Panc1 (cell line): ENCODE measurements at places on chromosomes 3 and 15. TPM values are rescaled to one million over a fixed set of nuclear protein-coding genes. Genes with fewer than 3 reads are reported as not detected.

The PLA2G4E gene
- not detected for total RNA-seq

- no peak overlapping the region for H3K4me3 ChIP-seq
- H3K27ac ChIP-seq = no peak overlapping the region
- DNase-seq = no peak
- no peaks in the 10 kb centered on the region; the same call in 1 of the 2 replicates for H3K4me1 ChIP-seq
- no peaks in the 10 kb centered on the region for H3K36me3 ChIP-seq
Observed at GRCh38 chr3:184235381-184236032, 6.1 kb downstream of the VWA5B2 start.

DNA sequence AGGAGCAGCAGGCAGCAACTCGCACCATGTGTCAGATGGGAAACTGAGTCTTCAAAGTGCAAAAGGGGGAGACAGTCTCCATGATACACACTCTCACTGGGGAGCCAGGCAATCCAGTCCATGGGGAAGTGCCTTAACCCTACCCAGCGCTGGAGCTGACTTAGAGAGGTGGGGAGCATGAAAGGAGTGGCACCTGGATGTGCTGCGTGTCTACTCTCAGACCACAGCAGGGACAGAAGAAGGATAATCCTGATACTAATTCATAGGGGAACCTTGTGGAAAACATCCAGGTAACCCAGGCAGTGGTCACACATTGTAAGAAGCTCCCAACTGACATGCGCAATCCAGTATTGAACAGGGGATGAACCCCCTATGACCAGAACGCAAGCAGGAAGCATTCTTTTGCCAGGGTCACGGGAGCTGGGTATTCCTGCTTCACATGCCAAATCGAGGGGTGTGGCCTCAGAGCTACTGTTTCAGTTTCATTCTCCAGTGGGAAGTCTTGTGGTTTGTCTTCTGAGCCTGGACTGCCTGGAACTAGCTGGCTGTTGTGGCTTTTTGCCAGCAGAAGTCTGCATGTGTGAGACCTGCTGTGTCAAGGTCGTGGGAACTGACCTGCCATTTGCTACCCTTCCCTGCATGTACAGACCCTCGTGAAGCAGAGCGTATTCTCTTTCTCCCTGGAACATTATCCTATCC is 367.6 kb upstream of the NDN start:
- H3K27me3 ChIP-seq = no peaks in the 10 kb centered on the region
- no peaks in the 10 kb centered on the region for H3K36me3 ChIP-seq
- DNase-seq = no peak
- no peak overlapping the region for H3K4me3 ChIP-seq

GRCh38 chr3:46078712-46079400 is 51.6 kb upstream of the XCR1 start:
- H3K36me3 ChIP-seq = no peaks in the 10 kb centered on the region
- no peak overlapping the region for H3K27ac ChIP-seq
- H3K4me1 ChIP-seq = no peaks in the 10 kb centered on the region

DNA sequence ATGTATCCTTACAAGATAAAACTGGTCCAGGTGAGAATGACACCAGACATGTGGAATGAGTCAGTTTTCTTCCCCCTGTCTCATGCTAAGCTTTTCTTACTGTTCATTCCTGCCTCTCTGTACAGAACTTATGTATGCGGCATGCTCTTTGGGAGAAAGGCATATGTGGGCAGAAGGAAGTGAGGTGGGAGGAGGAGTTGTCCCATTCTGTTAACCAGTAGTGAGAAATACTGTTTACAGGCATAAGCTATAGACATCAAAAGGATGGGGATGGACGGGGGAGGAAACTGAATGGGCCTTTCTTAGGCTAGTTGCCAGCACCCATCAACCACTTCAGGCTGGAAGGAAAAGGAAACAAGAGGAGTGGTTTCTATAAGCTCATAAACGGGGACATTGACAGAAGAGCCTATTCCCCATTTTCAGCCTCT is 143.6 kb upstream of the BHLHE40 start:
- no peak for DNase-seq
- H3K36me3 ChIP-seq = no peaks in the 10 kb centered on the region
- H3K27ac ChIP-seq = no peak overlapping the region
- no peaks in the 10 kb centered on the region for H3K27me3 ChIP-seq
- no peak overlapping the region for H3K4me3 ChIP-seq
- 0 out of 2 replicates have a peak, but pooled peaks cover 3% of the 10 kb centered on the region for H3K4me1 ChIP-seq

DNA sequence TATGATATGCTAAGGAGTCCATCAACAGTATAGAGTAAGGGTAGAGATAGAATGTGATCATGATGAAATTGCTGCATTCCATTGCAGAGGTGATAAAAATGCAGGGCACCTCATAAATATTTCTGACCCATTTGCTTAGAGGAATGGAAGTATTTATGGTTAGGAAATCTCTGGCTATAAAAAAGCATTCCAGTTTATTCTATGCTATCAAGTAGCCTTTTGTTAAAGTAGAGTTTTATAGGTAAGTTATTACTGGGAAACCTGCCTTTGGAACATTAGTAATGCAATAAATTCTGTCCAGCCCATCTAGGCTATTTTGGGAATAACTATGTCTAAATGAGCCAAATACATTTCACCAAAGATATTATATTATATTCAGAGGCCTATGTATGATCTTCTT is 19.8 kb upstream of the STRIT1 start:
- no peak for DNase-seq
- no peaks in the 10 kb centered on the region for H3K36me3 ChIP-seq
- no peak overlapping the region for H3K4me3 ChIP-seq
- no peak overlapping the region; the same call in 1 of the 2 replicates for H3K27ac ChIP-seq
- H3K4me1 ChIP-seq = no peaks in the 10 kb centered on the region
- no peaks in the 10 kb centered on the region for H3K27me3 ChIP-seq

GRCh38 chr3:50628601-50629000 is 11.7 kb downstream of the MAPKAPK3 start:
- H3K4me3 ChIP-seq = no peak overlapping the region
- H3K27ac ChIP-seq = no peak overlapping the region
- no peaks in the 10 kb centered on the region for H3K27me3 ChIP-seq
- no peaks in the 10 kb centered on the region for H3K36me3 ChIP-seq

The POTEB gene
- not detected for total RNA-seq

DNA sequence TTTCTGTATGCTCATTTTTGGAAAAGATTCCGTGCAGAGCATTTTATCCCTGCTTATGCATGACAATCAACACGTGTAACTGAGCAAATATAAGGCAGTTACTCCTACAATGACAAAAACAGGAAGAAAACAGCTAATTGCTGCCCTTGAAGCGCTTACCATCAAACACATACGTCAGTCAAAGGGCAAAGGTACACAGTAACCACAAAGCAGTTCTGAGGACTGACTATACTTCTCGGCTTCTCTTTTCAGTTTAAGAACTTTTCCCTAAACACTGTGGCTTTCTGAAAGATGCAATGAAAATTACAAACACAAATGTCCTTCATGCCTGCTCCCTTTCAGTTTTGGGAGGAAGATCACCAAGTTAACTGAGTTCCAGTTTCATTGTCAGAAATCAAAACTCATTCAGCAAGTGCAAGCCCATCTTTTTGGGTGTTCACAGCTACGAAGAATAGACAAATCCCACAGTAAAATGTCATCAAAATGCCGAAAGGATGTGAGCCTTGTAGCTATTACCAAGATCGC is 602.8 kb downstream of the FOXP1 start:
- H3K36me3 ChIP-seq = no peaks in the 10 kb centered on the region
- DNase-seq = no peak
- H3K27me3 ChIP-seq = no peaks in the 10 kb centered on the region
- H3K27ac ChIP-seq = no peak overlapping the region
- H3K4me3 ChIP-seq = no peak overlapping the region

The SPATA12 gene
- 0.10 TPM for total RNA-seq

The A4GNT gene
- not detected for total RNA-seq

The PSTPIP1 gene
- total RNA-seq = 0.46 TPM

DNA sequence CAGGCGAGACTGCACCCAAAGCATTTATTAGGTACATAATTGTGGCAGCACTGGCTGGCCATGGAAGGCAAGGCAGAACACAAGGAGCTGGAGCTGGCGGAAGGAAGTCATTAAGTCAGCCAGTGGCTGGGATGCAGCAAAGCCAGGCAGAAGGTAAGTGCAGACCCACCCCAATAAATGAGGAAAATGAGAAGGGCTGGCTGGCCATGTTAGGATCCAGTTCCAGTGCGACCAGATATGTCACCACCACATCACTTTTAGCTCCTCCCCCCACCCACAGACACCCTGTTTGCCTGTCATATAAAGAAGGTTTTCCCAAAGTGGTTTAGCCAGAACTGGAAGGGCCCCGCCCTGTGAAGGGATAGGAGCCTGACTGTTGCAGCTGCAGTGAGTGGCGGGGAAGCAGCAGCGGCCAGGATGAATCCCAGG is at the start of gene FURIN:
Gene FURIN, plus strand, starts transcription at position 328 of the 429 bp plus-strand sequence. CDS start 7,153 bp downstream, outside the sequence.
- H3K4me3 ChIP-seq = no peak within 1 kb of the TSS
- no peak for DNase-seq
- H3K27me3 ChIP-seq = no peaks in the 10 kb centered on the region
- no peaks in the 10 kb centered on the region for H3K36me3 ChIP-seq
- peaks cover 63% of the 10 kb centered on the region for H3K4me1 ChIP-seq

GRCh38 chr15:26051761-26052675 is 188.9 kb upstream of the ATP10A start:
- DNase-seq = no peak
- no peaks in the 10 kb centered on the region for H3K36me3 ChIP-seq
- no peak overlapping the region for H3K27ac ChIP-seq
- no peaks in the 10 kb centered on the region; the same call in 1 of the 2 replicates for H3K4me1 ChIP-seq

DNA sequence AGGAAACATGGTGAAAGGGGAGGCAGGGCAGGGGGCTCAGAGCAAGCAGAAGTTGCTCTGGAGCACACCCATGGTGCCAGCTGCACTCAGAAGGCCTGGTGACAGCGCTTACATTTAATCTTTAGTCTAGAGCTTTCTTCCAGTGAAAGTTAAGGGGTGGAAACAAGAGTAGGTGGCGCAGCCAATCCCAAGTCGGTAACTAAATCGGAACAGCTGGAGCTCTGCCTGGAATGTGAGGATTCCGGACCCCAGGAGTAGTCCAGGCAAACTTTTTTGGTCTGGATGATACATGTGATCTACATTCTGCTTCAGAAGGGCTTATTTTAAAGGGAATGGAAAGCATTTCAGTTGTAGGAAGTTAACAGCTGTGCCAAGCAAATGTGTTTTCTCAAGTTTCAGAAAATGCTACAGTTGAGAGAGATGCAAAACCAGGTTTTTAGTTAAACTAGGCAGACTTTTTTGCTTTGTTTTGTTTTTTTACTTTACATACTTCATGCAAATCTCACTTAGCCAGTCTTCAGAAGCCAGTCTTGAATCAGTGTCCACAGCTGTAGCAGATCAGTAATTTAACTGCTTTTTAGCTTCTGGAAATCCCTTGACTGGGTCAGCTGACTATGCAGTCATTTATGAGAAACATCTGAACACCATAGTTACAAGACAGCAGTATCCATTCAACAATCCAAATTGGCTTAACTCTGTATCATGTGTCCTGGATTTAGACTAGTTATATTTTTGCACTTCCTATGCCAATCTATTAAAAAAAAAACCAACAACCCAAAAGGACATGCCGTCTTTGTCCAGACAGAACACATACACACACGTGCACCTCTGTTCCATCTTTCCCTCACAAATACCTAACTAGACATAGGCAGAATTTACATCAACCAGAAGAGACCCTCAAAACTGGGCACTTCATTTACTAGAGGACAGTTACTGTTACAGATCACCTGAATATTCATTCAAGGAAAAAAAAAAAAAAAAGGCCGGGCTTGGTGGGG is 33.2 kb downstream of the ZNF106 start:
- H3K36me3 ChIP-seq = no peaks in the 10 kb centered on the region
- H3K4me1 ChIP-seq = 0 out of 2 replicates have a peak, but pooled peaks cover 4% of the 10 kb centered on the region
- H3K4me3 ChIP-seq = no peak overlapping the region
- no peaks in the 10 kb centered on the region for H3K27me3 ChIP-seq
- H3K27ac ChIP-seq = no peak overlapping the region
- DNase-seq = no peak

GRCh38 chr15:32636908-32637567 is 4.5 kb upstream of the SCG5 start:
- DNase-seq = no peak
- peaks cover 64% of the 10 kb centered on the region for H3K36me3 ChIP-seq
- H3K27ac ChIP-seq = no peak overlapping the region

DNA sequence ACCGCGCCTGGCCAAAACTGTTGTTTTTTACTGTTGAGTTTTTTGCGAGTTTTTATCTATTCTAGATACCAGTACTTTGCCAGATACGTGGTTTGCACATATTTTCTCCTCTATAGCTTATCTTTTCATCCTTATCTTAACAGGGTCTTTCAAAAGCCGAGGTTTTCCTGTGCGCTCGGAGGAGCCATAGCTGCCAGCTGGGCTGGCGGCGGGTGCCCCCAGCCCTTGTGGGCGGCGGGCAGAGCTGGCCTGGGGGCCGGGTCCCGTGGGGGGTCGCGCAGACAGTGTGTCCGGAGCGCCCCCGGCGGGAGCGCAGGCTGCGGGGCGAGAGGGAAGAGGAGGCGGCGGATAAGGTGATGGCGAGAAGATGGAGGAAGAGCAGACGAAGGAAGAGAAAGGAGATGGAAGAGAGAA is 11.1 kb upstream of the EIF4A2 start:
- no peak overlapping the region for H3K27ac ChIP-seq
- no peak for DNase-seq
- H3K4me3 ChIP-seq = no peak overlapping the region
- no peaks in the 10 kb centered on the region for H3K36me3 ChIP-seq
- H3K4me1 ChIP-seq = no peaks in the 10 kb centered on the region

The SERPINI1 gene
- total RNA-seq = 8.0 TPM

- no peaks in the 10 kb centered on the region for H3K36me3 ChIP-seq
- DNase-seq = no peak
- no peak overlapping the region for H3K27ac ChIP-seq
- no peaks in the 10 kb centered on the region for H3K27me3 ChIP-seq
Observed at GRCh38 chr3:128847666-128848370, 31.6 kb upstream of the ACAD9 start.

DNA sequence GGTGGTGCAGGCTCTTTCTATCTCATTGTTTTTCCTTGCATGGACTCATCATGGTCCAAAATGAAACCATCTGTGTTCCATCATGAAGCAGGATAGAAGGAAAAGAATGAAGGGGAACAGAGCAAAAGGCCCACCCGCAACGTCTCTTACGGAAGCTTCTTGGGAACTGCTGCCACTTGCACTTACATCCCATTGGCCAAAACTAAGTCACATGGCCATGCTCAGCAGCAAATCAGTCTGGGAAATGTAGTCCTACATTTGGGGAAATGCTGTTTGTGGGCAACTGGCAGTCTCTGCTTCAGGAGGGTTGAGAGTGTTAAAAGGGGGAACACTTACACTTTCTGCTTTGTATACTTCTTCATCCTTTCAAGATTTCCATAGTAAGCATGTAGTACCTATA is 191.6 kb downstream of the SV2B start:
- no peaks in the 10 kb centered on the region for H3K36me3 ChIP-seq
- no peaks in the 10 kb centered on the region for H3K4me1 ChIP-seq
- no peak overlapping the region for H3K4me3 ChIP-seq
- no peak overlapping the region for H3K27ac ChIP-seq
- peaks cover 34% of the 10 kb centered on the region for H3K27me3 ChIP-seq
- DNase-seq = no peak

The NR1I2 gene
- not detected for total RNA-seq

- H3K36me3 ChIP-seq = no peaks in the 10 kb centered on the region
- peaks cover 78% of the 10 kb centered on the region for H3K4me1 ChIP-seq
- H3K27me3 ChIP-seq = no peaks in the 10 kb centered on the region
- H3K27ac ChIP-seq = peak overlapping the region; percentile 92
- no peak for DNase-seq
- no peak overlapping the region for H3K4me3 ChIP-seq
Observed at GRCh38 chr15:70502529-70502928, 260.8 kb downstream of the UACA start.
